ENCODE measurements at places on chromosomes 4 and X. TPM values are rescaled to one million over a fixed set of nuclear protein-coding genes. Genes with fewer than 3 reads are reported as not detected.

DNA sequence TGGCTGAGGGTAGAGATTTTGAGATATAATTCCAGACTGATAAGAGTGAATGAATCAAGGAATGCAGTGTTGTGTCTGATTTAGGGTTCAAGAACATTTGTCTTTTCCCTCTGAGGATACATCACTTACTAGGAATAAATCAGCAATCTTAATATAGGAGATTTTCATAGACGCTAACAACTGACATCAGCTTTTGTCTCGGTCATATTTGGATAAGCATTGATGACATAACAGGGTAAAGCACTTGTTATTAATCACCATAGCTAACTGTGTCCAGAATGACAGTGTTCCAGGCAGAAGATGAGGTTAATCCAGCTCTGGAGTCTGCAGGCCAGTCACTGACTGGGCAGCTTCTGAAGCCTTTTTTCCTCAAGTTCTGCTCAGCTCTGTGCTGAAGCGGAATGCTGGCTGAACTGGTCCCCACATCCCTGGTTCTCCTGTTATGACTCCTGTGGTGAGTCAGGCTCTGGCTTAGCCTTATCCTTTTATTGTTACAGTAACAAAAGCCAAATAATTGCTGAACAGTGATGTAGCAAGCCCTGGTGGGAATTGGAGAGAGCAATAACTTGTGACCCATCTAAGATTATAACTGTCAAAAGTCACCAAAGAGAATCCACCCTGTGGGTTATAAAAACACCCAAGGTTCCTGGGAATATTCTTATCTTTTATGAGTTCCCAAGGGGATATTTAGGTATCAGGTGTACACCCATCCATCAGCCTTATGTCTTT, 41.8 kb downstream of the FNIP2 start:
- peaks cover 30% of the 10 kb centered on the region for H3K4me1 ChIP-seq
- DNase-seq = no peak
- no peak overlapping the region for H3K4me3 ChIP-seq
- H3K27ac ChIP-seq = peak overlapping the region; percentile 44
- no peaks in the 10 kb centered on the region for H3K36me3 ChIP-seq

DNA sequence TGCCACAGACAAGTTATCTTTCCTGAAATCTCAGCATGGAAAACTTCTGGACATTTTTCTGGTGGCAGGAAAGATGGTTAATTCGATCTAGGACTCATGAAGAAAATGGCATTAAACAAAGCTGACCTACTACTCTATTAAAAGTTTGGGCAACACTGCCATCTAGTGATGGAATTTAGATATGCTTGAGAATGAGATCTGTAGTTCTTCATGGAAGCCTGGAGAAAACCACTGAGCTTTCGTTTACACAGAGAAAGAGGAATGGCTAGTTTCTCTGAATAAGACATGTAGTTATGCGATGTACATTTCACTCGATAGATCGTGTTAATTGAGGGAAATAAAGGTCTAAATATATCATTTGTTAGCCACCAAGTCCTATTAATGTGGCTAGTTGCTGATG, 51.7 kb upstream of the CHRDL1 start:
- H3K27me3 ChIP-seq = no peaks in the 10 kb centered on the region
- no peaks in the 10 kb centered on the region for H3K4me1 ChIP-seq

Gene NEIL3
- total RNA-seq = 1.7 TPM

Gene ADGRL3
- 44.8 TPM for total RNA-seq

Gene FAM47E
- 1.1 TPM for total RNA-seq

Gene TMEM165
- 197 TPM for total RNA-seq

Gene MFAP3L
- total RNA-seq = 6.3 TPM

DNA sequence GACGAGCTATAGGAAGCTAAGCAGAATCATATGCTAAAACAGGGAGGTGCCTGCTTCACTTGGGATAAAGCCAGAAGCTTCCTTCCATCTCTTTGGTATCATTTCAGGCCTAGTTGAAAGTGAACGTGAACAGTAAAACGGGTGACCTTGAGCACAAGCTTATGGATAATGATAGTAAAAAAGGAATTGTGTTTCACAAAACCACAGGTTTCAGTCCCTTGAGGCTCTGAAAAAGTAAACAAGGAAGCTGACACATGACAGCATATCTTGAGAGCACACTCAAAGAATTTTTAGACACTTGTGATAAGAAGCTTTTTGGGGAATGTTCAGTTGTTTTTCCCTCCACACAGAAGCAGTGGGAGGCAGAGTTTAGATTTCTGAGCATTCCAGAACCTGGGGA, 286.1 kb downstream of the DCHS2 start:
- peaks cover 4% of the 10 kb centered on the region for H3K27me3 ChIP-seq
- no peaks in the 10 kb centered on the region for H3K36me3 ChIP-seq
- no peaks in the 10 kb centered on the region for H3K4me1 ChIP-seq
- no peak overlapping the region for H3K27ac ChIP-seq
- no peak for DNase-seq
- H3K4me3 ChIP-seq = no peak overlapping the region

GRCh38 chrX:53412446-53412845, 10.0 kb downstream of the SMC1A start:
- peaks cover 25% of the 10 kb centered on the region for H3K36me3 ChIP-seq
- H3K27me3 ChIP-seq = peaks cover 1% of the 10 kb centered on the region
- H3K4me3 ChIP-seq = peak overlapping the region; percentile 62
- no peak overlapping the region for H3K27ac ChIP-seq
- H3K4me1 ChIP-seq = peaks cover 13% of the 10 kb centered on the region
- no peak for DNase-seq

GRCh38 chr4:146283758-146284651, 69.7 kb downstream of the REELD1 start:
- DNase-seq = no peak
- no peaks in the 10 kb centered on the region for H3K36me3 ChIP-seq
- peaks cover 13% of the 10 kb centered on the region for H3K4me1 ChIP-seq
- no peak overlapping the region for H3K27ac ChIP-seq
- no peak overlapping the region for H3K4me3 ChIP-seq

DNA sequence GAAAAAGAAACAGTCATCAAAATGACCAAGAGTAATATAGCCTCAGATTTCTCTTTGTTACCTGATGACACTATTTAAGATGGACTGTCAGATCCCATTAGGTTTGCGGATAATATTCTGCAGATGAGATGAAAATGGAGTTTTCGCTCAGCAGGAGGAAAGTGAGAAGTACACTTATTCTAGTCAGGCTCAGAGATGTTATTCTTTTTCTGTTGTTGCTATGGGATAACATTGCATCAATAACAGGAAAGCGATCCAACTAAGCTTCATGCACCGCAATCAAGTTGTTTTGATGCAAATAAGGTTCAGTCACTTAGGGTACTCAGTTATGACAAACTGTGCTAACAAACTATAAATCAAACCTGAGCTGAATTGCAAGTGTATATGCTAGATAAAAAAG, 415.0 kb downstream of the CCSER1 start:
- peaks cover 2% of the 10 kb centered on the region for H3K4me1 ChIP-seq
- H3K27ac ChIP-seq = no peak overlapping the region
- no peaks in the 10 kb centered on the region for H3K36me3 ChIP-seq
- H3K4me3 ChIP-seq = no peak overlapping the region
- no peaks in the 10 kb centered on the region for H3K27me3 ChIP-seq

DNA sequence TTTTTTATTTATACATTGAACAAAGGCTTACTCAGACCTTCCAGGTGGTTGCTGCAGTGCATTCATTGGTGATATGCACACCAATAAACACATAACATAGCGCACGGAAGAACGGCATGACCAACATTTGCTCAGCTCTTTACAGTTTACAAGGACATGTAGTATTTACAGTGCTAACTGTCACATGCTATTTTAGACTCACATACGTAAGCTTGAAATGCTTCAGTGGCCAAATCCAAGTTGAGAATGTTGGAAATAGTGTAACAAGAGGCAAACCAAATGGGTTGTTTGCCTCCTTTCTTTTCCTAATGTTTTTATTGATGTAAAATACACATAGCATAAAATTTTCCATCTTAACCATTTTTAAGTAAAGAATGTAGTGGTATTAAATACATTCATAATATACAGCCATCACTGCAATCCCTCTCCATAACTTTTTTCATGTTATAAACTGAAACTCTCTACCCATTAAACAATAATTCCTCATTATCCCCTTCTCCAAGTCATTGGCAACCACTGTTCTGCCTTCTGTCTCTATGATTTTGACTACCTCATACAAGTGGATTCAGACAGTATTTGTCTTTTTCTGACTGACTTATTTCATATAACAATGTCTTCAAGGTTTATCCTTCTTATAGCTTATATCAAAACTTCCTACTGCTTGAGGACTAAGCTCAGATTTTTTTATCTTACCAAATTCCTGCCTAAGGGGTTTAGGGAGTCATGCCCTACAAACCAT, 1722.9 kb upstream of the AGA start:
- DNase-seq = no peak
- H3K36me3 ChIP-seq = no peaks in the 10 kb centered on the region
- no peak overlapping the region for H3K4me3 ChIP-seq

Gene PHOX2B
- not detected for total RNA-seq

DNA sequence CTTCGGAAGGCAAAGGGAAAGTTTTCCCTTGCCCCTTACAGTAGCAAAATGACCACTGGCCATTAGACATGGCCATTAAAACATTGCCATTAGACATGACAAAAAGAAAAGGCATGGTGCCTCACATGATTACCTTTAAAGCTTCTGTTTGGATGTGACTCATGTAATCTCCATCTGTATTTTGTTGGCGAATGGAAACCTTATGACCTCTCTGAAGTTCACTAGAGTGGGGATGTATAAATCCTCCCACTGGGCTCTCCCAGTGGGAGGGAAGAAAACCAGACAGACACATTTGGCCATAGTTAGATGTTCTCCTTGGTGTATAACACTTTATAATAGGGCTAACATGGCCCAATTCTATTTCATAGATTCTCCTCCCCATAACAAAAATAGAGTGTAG, 152.6 kb downstream of the MAGEB17 start:
- H3K4me3 ChIP-seq = no peak overlapping the region
- no peaks in the 10 kb centered on the region for H3K4me1 ChIP-seq
- peaks cover 4% of the 10 kb centered on the region for H3K36me3 ChIP-seq
- no peaks in the 10 kb centered on the region for H3K27me3 ChIP-seq
- no peak overlapping the region for H3K27ac ChIP-seq
- no peak for DNase-seq

Gene CLIC2
- not detected for total RNA-seq

- no peaks in the 10 kb centered on the region for H3K36me3 ChIP-seq
- H3K4me3 ChIP-seq = no peak overlapping the region
- DNase-seq = no peak
These were observed 382.7 kb upstream of the GALNTL6 start for GRCh38 chr4:171430495-171430894.

DNA sequence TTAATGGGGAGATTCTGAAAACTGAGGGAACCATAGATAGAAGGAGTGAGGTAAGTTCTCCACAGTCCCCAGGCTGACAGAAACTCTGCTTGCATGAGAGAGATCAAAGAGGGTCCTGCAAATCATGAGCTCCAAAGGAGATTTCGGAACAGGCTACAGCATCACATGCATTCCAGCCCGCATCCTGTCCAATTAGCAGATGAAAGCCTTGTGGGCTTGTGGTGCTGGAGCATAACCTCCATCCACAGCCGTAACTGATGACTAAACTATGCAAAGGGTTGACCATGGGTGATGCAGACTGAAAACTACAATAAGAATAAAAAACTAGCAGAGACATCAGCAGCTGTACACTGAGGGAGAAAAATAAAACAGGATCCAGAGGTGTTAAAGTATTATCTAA, 654.5 kb downstream of the TLL1 start:
- H3K27me3 ChIP-seq = no peaks in the 10 kb centered on the region
- no peaks in the 10 kb centered on the region for H3K4me1 ChIP-seq
- no peak for DNase-seq
- no peak overlapping the region for H3K4me3 ChIP-seq
- H3K36me3 ChIP-seq = no peaks in the 10 kb centered on the region

DNA sequence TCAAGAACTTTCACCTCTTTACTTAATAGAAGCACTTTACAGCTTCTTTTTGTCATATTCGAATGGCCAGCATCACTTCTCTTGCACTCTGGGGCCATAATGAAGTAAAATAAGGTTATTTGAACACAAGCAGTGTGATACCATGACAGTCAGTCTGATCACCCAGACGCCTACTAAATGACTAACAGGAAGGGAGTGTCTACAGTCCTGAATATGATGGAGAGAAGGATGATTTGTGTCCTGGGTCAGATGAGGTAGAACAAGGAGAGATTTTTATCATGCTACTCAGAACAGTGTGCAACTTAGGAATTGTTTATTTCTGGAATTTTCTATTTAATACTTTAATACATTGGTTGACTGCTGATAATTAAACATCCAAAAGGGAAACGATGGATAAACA, 284.2 kb upstream of the F9 start:
- no peak overlapping the region for H3K4me3 ChIP-seq
- peaks cover 29% of the 10 kb centered on the region for H3K4me1 ChIP-seq
- no peak for DNase-seq

DNA sequence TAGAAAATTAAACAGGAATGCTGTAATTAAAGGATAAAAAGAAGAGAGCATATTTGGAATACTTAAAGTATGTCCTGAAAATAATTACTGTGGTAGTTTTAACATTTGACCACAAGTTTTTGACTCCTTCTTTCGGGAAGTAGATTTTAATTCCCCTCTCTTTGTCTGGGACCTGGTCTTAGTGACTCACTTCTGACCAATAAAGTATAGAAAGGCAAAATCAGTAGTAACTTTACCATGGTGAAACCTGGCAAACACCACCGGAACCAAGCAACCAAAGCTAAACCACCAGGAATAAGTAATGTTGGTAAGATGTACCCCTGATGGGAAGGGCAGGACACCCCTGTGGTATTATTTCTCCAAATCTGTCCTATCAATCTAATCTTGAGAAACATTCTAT, 314.8 kb downstream of the PDHA2 start:
- no peak for DNase-seq
- H3K36me3 ChIP-seq = no peaks in the 10 kb centered on the region
- no peak overlapping the region for H3K4me3 ChIP-seq
- H3K27ac ChIP-seq = no peak overlapping the region
- peaks cover 1% of the 10 kb centered on the region for H3K27me3 ChIP-seq

DNA sequence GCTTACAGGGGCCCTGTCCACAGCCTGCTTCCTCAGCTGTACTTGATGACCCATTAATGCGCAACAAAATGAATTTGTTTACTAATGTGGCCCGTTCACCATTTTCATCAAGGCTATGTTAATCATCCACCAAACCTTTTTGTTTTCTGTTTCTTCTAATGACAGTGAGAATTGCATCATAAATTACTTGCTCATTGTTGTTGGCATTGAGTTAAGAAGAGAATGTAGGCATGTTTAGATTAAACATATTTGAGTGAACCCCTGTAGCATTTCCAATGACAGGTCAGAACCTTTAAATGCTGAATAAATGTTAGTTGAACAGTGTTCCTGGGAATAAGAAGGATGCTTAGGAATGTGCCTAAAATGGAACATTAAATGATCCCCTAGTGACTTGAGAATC, 183.4 kb downstream of the SPRY1 start:
- H3K4me3 ChIP-seq = no peak overlapping the region
- peaks cover 7% of the 10 kb centered on the region for H3K36me3 ChIP-seq
- no peaks in the 10 kb centered on the region for H3K4me1 ChIP-seq

DNA sequence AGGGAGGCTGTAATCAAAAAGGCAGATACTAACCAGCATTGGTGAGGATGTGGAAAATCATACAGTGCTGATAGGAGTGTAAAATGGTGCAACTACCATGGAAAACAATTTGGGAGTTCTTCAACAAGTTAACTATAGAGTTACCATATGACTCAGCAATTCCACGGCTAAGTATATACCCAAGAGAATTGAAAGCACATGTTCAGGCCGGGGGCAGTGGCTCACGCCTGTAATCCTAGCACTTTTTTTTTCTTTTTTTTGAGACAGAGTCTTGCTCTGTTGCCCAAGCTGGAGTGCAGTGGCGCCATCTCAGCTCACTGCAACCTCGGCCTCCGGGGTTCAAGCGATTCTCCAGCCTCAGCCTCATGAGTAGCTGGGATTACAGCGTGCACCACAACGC, 15.0 kb upstream of the CD99L2 start:
- no peak for DNase-seq
- H3K27me3 ChIP-seq = peaks cover 2% of the 10 kb centered on the region
- no peak overlapping the region for H3K4me3 ChIP-seq

- H3K4me3 ChIP-seq = no peak overlapping the region
- peaks cover 11% of the 10 kb centered on the region for H3K36me3 ChIP-seq
- peaks cover 10% of the 10 kb centered on the region for H3K4me1 ChIP-seq
These were observed 286.9 kb downstream of the EVC2 start for GRCh38 chr4:5421416-5421815.
